ENCODE measurements at places on chromosomes 12 and 14. TPM values are rescaled to one million over a fixed set of nuclear protein-coding genes. Genes with fewer than 3 reads are reported as not detected.

The RAD52 gene
- 19.2 TPM for total RNA-seq

DNA sequence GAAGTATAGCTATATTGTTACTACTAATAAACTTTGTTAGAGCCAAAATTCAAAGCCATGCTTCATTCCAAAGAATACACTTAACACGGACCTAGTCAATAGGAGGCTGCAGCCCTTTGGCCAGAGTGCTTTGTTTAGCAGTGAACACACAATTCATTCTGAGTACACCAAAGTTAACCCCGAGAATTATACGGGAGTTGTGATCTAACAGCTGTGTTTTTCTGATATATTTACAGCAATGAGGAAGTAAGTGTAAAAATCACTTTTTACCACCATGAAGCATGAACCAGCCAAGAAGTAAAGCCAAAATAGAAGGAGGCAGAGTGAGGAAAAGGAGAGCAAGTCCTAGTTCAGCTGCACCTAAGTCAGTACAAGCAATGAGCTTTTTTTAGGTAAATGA lies 156.8 kb upstream of the PDE3A start:
- DNase-seq: no peak

GRCh38 chr12:12443431-12443878 lies 86.6 kb downstream of the BORCS5 start:
- DNase-seq: peak; percentile 77

The HOXC6 gene
- 0.17 TPM for total RNA-seq

GRCh38 chr14:21072031-21072473 lies 1.9 kb downstream of the ARHGEF40 start:
- peak; percentile 81 for DNase-seq

DNA sequence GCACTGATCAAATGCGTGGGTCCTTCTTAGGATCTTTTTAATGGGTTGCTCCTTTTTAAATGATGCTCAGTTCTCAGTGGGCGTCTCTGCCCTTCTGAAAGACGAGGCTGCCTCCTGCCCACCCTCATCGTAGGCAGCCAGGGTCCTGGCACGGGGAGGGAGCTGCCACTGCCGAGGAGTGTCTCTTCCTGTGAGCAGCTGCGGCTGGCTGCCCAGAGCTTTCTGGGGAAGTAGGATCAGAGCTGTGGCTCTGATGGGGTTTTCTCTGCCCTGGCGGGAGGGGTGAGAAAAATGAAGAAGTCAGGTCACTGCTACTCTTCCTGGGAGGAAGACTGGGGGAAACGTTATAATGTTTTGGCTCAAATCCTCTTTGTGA lies 31.1 kb upstream of the BEGAIN start:
- DNase-seq: no peak

The TNFAIP2 gene
- total RNA-seq: 139 TPM

The GALNT8 gene
- under 0.01 TPM for total RNA-seq

GRCh38 chr14:64388533-64389285 lies 556 bp downstream of the MTHFD1 start:
- DNase-seq: peak; percentile 45

GRCh38 chr12:48005001-48005749 lies 899 bp upstream of the COL2A1 start:
- DNase-seq: no peak

The UNC79 gene
- 0.17 TPM for total RNA-seq

The LRIG3 gene
- total RNA-seq: 65.7 TPM

- DNase-seq: no peak
Observed at GRCh38 chr14:100822013-100822412, 3.9 kb upstream of the MEG3 start.

DNA sequence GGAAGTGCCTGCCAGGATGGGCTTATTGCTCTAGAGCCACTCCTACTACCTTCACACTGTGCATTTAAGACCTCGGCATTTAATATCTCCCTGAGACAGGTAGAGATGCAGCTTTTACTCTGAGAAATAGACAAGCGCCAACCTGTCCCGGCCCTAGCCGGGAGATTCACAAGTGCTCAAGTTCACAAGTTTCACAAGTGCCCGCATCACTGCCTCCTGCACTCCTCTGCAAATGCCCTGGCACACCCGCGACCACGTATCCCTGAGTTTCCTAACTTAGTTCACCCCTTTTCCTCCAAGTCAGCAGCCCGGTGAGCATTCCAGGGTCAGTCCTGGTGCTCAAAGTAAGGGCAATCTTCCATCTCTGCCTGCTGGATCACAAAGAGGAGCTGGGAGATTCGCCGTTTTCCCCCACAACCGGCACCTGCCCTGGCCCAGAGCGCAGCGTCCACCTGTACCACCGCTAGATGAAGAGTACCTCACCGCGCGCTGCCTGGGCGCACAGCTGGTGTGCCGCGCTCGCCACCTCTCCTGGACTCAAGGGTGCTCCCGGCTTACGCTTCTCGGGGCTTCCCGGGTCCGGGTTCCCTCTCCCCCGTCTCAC lies 5.0 kb upstream of the SLC38A4 start:
- peak; percentile 10 for DNase-seq

DNA sequence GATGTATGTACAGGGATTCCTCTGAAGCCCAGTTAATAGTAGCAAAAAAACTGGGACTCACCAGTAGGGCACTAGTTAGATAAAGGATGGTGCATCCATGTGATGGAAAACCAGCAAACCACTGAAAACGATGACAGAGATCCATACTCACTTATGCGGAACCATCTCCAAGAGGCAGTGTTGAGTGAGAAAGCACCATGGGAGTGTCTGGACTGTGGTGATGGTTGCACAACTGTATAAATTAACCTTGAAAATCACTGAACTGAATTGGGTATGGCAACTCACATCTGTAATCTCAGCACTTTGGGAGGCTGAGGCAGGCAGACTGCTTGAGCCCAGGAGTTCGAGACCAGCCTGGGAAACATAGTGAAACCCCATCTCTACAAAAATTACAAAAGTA lies 53.6 kb upstream of the ZFP36L1 start:
- no peak for DNase-seq

DNA sequence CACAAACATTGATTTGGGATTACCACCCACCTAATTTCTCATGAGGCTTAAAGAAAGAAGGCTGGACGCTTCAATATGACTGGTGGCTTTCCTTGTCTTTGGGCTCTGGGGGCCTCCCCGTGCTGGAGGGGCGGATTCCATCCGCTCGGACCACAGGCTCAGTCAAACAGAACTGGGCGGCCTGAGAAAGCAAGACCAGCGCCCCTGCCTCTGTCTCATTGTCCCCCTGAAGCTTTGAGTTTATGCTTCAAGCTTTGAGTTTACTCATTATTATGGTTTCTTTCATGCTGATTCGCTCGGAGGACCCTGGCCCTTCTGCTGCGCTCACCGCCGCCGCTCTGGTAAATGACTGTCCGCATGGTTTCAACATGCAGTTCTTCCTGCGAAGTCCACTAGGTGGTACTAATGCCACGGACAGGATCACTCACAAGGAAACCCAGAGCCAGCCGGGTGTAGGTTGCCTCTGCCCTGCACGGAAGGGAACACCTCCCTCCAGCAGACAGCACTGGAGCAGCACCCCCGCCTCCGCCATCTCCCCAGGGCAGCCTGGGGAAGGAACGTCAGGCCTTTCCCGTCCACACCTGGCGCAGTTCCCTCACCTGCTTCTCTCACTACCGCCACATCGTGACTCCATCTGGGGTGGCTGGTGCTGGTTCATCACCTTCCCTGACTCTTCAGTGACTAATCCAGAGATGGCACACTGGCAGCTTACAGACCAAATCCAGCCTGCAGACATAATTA lies 13.2 kb upstream of the TIGAR start:
- DNase-seq: peak; percentile 76

DNA sequence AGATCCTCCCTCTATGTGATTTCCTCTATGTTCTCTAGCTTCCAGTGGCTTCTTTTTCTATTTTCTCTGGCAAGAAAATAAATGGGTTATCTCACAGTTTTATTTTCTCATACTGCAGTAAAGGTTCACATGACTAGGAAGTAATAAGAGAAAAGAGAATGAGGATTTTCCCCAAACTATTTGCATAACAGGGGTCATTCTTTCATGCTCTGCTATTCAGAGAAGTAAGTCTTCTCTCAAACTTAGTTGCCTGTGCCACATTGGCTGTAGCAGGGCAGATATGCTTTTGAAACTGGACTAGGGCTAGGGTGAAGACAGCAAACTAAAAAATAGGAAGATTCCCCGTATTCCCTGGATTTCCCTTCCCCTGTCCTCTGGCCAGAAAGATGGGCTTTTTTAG lies 57.4 kb downstream of the ACSM4 start:
- no peak for DNase-seq

GRCh38 chr12:92191061-92191460 lies 45.4 kb upstream of the BTG1 start:
- peak; percentile 54 for DNase-seq

The CLEC7A gene
- total RNA-seq: not detected

GRCh38 chr12:89521364-89522223 lies 3.0 kb downstream of the GALNT4 start:
- DNase-seq: peak; percentile 25

DNA sequence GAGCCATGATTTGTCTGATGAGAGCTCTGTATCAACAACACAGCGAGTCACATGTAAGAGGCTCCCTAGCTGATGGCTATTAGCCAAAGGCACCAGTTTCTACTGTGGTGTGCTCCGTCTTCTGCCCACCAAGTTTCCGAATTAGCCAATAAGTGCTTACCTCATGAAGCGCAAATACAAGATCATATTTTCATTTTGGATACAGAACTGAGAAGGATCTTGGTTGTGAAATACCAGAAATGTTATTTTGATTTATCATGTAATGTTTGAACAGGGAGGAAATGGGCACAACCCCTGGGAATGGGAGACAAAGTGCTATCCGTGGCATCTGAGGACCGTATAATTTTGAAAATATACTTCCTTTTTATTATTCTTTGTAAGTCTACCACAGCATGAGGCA lies 234.3 kb downstream of the DACT1 start:
- peak; percentile 69 for DNase-seq

DNA sequence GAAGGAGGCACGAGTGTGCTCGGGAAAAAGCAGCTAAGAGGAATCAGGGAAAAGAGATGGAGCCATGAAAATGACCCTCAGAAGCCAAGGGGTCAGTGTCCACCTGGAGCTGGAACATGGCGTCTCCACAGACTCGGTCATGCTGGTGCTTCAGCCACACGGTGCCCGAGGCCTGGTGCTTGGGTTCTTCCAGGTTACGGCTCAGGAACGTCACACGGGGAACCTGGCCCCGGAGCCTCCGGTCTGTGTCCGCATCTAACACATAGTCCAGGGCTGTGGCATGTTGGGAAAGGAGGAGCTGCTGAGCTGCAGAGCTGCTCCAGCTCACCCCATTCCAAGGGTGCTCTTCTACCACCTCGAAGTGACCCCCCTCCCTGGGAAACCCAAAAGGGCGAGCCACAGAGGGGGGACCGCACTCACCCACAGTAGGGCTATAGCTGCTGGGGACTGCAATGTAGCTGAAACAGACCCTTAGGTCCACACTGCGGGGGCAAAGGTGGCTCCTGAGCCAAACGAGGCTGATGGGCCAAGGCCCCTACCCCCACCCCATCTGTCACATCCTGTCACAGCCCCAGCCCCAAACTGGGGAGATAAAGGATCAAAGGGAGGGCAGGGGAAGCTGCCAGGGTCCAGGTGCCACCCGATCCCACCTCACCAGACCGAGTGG lies 10.8 kb downstream of the ITGA7 start:
- DNase-seq: no peak

- no peak for DNase-seq
Observed at GRCh38 chr12:131085125-131085815, 131.6 kb downstream of the ADGRD1 start.

The GDF11 gene
- total RNA-seq: 4.3 TPM

- no peak for DNase-seq
Observed at GRCh38 chr12:109250523-109250922, 58.6 kb downstream of the FOXN4 start.

GRCh38 chr12:13148485-13148847 lies 45.0 kb upstream of the GSG1 start:
- DNase-seq: no peak

The ADAM20 gene
- total RNA-seq: 1.2 TPM

The TRHDE gene
- total RNA-seq: 7.3 TPM

The DIO2 gene
- total RNA-seq: 3.3 TPM

GRCh38 chr12:129961091-129961490 lies 57.3 kb upstream of the TMEM132D start:
- peak; percentile 23 for DNase-seq

DNA sequence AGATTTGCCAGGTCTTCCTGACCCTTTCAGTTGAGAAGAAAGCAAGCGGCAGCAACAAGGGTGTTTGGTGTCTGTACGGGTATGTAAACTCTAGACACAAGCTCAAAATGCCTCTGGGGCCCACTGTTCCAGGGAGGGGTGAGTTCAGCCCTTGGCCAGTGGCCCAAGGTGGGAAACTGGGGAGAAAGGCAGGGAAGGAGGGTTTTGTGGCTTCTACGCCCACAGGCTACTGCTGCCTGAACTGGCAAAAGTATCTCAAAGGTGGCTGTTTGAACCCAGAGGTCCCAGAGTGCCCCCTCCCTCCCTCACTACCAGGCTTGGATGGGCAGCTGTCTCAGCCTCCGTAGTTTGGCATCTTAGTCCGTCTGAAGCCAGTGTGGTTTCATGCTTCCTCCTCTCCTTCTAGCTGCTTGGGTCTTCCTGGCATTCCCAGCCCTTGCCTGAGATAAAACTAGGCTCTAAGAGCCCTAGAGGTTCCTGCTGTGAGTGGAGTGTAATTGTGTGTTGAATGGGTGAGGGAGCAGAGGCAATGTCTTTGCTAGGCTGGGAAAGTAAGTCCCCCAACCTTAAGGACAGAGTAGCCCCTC lies 5.5 kb downstream of the HOXC5 start:
- DNase-seq: no peak

The HOXC12 gene
- total RNA-seq: not detected

The TAS2R43 gene
- 0.99 TPM for total RNA-seq

DNA sequence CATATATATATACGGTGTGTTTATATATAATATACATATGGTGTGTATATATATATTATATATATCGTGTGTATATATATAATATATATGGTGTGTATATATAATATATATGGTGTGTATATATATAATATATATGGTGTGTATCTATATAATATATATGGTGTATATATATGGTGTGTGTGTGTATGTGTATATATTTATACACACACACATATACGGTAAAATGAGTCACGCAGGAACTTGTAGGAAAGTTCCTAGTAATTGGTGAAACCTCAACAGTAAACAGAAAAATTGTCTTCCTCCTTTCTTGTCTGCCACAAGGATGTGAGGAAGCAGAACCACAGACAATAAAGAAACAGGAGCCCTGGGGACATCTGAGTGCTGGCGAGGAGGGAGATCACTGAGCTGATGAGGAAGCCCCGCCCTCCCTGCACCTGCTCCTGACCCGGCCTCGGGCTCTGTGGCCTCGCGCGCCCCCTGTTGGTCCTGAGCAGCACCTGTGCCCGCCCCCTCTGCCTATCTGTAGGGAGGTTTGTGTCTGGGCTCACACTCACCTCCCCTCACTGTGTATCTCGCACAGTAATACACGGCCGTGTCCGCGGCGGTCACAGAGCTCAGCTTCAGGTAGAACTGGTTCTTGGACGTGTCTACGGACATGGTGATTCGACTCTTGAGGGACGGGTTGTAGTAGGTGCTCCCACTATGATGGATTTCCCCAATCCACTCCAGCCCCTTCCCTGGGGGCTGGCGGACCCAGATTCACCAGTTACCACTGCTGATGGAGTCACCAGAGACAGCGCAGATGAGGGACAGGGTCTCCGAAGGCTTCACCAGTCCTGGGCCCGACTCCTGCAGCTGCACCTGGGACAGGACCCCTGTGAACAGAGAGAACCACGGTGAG lies 1079.4 kb downstream of the TMEM121 start:
- DNase-seq: no peak
